Spinal cord (tissue), 10 donors: ENCODE measurements at places on chromosomes 5 and 9.

GRCh38 chr5:20113031-20113715 lies 125.2 kb upstream of the CDH18 start:
- no peak for DNase-seq

DNA sequence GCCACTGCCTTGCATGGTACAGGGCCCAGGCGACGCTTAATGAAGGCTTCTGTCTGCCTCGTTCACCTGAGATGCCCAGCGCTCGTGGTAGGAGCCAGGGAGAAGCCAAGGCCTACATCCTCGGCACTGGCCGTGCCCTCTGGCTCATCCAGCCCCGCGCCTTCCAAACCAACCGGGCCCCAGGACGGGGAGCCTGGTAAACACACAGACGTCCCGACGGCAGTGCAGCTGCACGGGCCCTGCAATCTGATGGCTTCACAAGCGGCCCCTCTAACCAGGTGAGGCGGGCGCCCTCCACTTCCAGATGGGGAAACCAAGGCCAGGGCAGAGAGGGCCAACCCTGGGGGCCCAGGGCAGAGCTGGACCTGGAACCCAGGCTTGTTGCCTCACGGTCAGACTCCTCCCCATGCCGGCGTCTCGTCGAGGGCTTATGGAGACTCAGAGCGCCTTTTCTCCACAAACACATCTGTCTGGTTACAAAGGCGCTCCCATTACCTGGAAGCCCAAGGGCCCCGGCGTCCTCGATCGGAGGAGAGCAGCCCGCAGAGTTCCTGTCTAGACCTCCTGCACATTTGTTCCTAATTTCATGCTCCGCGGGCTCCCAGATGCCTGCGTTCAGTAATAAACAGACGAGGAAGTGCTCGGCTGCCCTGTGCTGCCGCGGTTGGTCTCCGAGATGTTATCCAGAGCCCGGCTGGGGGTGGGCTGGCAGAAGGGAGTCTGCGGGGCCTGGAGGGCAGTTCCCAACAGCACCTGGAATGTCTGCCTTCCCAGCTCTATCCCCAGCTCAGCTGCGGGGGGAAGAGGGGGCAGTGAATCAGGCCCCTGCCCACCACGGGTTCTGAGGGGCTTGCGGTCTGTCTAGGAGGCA lies 23.5 kb downstream of the FAM163B start:
- DNase-seq = no peak

GRCh38 chr9:91071184-91071990 lies 269.8 kb downstream of the SYK start:
- no peak for DNase-seq

- peak; percentile 99 for DNase-seq
Observed at GRCh38 chr9:2014696-2015580, at the start of gene SMARCA2. Gene SMARCA2, plus strand, starts transcription at chr9:2015347. Its CDS starts 13,676 bp downstream, at chr9:2029023.

DNA sequence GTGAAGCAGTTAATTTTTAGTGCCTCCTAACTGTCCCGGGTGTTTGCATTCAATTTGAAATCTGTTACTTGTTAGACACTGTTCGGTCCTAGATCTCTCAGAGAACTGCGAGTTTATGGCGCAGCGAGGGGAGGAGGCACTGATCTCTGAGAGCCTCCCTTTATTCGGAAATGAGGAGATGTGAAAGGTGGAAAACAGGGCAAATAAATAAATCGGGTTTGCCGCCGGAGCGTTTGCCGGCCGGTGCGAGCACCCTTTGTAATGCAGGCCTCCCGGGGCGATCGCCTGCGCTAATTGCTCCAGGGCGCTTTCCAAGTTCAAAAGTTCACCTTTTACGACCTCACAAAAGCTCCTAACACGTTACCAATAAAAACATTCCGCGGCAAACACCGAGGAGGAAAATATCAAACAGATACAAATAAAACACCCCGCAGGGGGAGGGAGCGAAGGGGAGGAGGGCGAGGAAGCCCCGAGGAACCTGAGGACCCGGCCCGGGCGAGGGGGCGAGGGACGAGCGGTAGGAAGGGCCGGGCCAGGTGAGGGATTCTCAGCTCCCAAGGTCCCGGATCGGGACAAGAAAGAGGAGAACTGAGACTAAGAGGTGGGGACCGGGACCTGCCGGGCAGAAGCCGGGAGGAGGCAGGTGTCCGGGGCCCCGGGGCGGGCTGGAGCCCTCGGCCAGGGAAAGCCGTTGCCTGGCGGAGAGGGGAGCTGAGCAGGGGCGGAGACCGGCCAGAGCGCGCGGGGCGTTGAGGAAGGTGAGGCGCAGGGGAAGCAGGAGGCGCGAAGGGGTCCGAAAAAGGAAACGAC lies 1.4 kb downstream of the NR6A1 start:
- DNase-seq = peak; percentile 62
